Activated CD8-positive, alpha-beta memory T cell treated with anti-CD3 and anti-CD28 coated beads, Interleukin-2, amount 50 U/mL, for 4 hours (primary cell): ENCODE measurements at places on chromosomes 7 and 10.

- DNase-seq = no peak
Measured at GRCh38 chr10:31924833-31925232, 3.8 kb downstream of the ARHGAP12 start.

GRCh38 chr10:52335665-52336064, 21.6 kb downstream of the DKK1 start:
- no peak for DNase-seq

DNA sequence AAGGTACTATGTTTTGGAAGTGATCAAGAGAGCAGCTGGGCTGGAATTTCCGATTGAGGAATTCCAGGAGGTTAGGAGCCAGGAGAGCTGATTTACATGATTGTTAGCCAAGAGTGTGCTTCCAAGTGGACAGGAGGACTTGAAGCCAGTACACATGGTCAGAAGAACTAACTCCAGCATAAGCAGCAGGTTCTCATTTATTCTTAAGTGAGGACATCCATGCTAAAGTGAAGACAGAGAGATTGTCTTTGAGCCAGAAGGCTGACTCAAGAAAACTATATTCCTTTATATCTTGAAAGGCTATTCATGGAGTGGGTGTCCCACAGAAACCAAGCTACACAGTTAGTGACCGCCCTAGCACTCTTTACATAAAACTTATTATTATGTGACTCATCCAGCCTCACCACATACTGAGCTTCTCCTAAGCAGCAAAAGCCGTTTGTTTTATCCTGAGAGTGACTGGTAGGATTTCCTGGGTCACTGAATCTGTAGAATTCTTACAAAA, 56.7 kb upstream of the SEMA3A start:
- no peak for DNase-seq

GRCh38 chr10:104304927-104305326, 33.3 kb downstream of the ITPRIP start:
- DNase-seq = no peak

DNA sequence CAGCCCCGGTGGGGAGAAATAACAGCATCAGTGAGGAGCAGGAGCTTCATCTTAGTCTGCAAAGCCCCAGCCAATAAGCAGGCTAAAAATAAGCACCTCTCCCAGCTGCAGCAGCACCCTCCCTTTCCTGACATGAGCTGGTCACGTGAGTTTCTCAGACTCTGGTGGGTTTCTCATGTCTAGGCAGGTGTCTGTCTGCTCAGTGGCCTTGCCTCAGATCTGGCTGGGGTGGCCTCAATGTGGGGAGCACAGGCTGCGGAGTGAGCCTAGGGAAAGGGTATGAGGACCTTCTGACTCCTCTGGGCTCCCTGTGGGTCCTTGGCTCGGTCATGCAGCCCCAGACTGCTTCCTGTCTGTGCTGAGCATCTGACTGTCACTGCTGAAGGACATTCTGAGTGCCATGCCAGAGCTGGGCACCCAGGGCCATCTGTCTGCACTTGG, 81.6 kb upstream of the LRRC4 start:
- DNase-seq = no peak

- DNase-seq = no peak
Measured at GRCh38 chr10:2800178-2800577, 267.2 kb upstream of the PFKP start.

- DNase-seq = no peak
Measured at GRCh38 chr10:133140417-133141143, 19.4 kb upstream of the KNDC1 start.

GRCh38 chr7:150335108-150335773, 6.2 kb downstream of the RARRES2 start:
- DNase-seq = no peak

GRCh38 chr7:33762151-33762910, 143.0 kb upstream of the BMPER start:
- DNase-seq = no peak

GRCh38 chr7:49644396-49645166, 128.9 kb upstream of the VWC2 start:
- DNase-seq = no peak
